ENCODE measurements at places on chromosomes 1 and 21. TPM values are rescaled to one million over a fixed set of nuclear protein-coding genes. Genes with fewer than 3 reads are reported as not detected.

Gene COL24A1
- total RNA-seq, result 0.77 TPM

Gene DDI2
- total RNA-seq, result 39.3 TPM

Gene KRTAP12-2
- not detected for total RNA-seq

DNA sequence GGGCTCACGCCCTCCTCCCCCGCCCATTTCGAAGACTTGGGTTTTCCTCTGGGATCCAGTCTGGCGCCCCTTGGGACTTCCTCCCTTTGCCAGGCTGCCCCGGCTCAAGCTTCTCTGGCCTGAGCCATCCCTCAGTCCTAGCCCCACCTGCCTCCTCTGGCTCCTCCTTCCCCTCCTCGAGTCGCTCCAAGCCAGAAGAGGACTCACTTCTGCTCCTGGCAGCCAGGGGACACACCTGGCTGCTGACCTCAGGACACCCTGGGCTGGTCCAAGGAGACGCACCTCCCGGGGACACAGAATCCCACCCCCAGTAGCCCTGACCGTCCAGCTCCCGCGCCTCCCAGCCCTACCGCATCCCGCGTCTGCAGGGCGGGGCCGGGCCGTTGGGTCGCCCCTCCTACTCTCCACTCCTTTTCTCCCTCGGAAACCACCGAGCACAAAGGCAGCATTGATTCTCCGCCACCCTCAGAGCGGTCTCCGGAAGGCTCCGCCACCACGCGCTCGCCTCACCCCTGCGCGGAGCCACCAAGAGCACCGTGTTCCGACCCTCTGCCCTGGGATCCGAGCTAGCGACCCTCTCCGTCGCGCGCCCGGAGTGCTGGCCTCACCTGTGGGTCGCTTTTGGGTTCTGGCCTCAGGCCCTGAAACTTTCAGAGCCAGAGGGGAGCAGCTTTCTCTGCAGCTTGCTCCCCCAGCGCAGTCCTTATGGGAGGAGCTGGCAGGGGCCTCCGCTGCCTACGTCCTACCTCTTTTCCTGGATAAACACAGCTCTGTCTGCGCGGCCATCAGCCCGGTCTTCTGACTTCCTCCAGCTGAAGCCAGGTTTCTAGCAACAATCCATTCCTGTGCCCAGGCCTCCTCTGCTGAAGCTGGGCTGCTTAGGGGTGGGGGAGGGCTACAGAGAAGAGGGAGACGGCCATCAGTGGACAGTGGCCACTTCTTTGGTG is at the start of gene C2CD4D:
C2CD4D (minus strand) TSS at position 364 of the 947 bp plus-strand sequence. CDS start 831 bp downstream, outside the sequence.
- DNase-seq, result peak; percentile 88
- peaks cover 10% of the 10 kb centered on the region for H3K27me3 ChIP-seq
- no peaks in the 10 kb centered on the region for H3K36me3 ChIP-seq
- peaks cover 17% of the 10 kb centered on the region for H3K4me1 ChIP-seq
- H3K27ac ChIP-seq, result peak within 1 kb of the TSS; percentile 85
- peak within 1 kb of the TSS; percentile 66 for H3K4me3 ChIP-seq

- H3K4me1 ChIP-seq, result no peaks in the 10 kb centered on the region
- no peaks in the 10 kb centered on the region for H3K27me3 ChIP-seq
- DNase-seq, result no peak
- H3K36me3 ChIP-seq, result no peaks in the 10 kb centered on the region
- no peak overlapping the region for H3K4me3 ChIP-seq
These were observed 17.1 kb upstream of the SPSB1 start for GRCh38 chr1:9275567-9276034.

Gene FCRL6
- total RNA-seq, result not detected

DNA sequence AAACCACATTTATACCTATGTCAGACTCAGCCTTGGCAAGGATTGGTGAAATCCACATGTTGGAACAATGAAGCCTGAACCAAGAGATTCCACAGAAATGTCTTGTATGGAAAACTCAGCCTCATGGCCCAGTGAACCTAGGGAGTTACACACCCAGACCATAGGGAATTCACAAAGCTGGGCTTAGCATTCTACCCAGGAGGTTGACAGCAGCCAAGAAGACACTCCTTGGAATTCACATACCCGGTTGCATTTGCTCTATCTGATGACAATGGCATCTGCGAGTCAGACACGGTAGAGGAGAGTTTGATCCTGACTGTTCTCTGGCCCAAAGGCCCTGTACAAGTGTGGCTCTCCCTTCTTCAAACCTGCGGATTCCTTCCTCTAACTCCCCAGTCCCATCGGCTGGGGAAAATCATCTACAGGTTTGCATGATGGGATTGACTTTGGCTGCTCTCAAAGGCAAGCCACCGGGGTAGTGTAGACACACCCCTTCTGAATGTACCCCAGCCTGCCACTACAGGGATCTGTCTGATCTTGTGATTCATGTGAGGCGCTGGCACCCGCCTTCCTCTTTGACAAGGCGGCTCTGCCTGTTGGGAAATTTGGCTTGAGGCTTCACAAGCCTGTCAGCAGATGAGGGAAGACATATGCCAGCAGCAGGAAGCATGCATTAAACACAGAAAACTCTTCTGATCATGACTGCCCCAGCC is 297.3 kb upstream of the KAZN start:
- H3K4me3 ChIP-seq, result no peak overlapping the region
- no peaks in the 10 kb centered on the region for H3K27me3 ChIP-seq
- peaks cover 3% of the 10 kb centered on the region for H3K4me1 ChIP-seq

Gene C1orf185
- total RNA-seq, result not detected

Gene PUSL1
- 40.1 TPM for total RNA-seq

Gene CNIH3
- total RNA-seq, result 5.6 TPM
